NCI-H1436 treated with DMSO at 0.1 percent for 48 hours (cell line): ENCODE measurements at places on chromosomes 1 and 21.

- DNase-seq: no peak
Observed at GRCh38 chr1:214067397-214067796, 79.6 kb downstream of the PROX1 start.

GRCh38 chr1:203704120-203704519, 60.9 kb upstream of the LAX1 start:
- DNase-seq: no peak

DNA sequence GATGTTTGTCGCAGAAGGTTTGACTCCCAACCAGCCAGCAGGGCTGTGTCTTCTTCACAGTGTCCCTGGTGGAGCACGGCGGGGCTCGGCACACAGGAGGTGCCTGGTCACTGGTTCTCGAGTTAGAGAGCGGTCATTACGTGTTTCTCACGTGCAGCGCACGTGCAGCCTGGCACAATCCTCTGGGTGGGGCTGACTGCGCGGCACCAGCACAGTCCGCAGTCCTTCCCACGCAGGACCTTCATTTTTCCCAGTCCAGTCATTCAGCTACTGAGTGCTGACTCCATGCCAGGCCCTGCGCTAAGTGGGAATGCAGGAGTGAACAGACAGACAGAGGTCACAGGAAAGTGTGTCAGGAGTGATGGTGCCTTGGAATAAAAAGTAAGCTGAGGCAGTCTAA, 46.2 kb upstream of the GPR153 start:
- no peak for DNase-seq

GRCh38 chr1:63746129-63746864, 27.5 kb upstream of the ROR1 start:
- no peak for DNase-seq

DNA sequence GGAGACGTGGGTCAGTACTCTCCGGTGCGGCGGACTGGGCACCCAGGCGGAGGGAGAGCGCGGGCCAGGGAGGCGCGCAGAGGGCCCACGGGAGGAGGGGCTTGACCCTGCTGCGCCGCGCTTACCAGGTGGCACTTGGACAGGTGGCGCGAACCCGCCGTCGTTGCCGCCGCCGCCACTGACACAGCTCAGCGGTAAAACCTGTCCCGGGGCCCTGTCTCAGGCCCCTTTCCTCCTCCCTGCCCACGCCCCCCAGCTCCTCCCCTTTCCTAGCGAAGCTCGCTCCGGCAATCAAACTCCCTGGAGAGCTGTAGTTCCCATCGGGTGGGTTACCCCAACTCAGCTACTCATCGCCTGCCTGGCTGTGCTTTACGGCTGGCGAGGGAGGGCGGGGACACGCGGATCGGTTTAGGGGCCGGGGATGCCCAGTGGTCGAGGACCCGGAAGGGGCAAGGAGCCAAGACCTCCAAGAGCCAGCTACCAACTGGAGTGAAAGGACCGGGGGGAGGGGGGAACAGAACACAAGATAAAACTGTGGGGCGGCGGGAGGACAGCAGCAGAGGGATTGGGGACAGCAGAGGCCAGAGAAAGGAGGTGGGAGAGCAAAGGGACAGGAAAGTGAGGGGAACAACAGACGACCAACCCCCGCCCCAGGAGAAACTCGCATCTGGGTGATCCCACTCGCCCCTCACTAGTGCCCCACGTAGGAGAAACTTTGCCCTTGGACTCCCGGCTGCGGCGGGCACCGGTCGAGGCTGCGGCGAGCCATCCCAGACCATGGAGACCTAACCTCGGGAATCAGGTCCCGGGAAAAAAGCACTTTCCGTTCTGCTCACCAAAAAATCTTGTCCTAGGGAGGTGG, 2.9 kb downstream of the GFI1 start:
- DNase-seq: no peak

DNA sequence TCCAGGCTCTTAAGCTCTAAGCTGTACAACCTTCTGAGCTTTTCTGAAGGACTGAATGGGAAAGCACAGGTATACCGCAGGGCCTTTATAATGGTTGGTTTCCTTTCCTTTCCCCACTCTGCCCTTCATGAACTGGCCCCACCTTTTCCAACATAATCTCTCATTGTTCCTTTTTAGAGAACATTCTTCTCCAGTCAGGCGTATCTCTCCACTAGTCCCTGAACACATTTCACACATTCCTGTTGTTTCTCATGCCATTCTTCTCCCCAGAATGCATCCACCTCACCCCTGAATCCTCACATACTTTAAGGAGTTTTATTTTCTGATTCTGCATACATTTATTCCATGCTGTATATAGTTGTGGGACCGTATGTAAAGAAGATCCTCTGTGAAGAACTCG, 41.3 kb downstream of the PGM1 start:
- DNase-seq: no peak

GRCh38 chr1:160546942-160547341, 23.9 kb upstream of the SLAMF6 start:
- DNase-seq: no peak

GRCh38 chr1:110190282-110190929, 19.7 kb upstream of the KCNC4 start:
- DNase-seq: no peak

DNA sequence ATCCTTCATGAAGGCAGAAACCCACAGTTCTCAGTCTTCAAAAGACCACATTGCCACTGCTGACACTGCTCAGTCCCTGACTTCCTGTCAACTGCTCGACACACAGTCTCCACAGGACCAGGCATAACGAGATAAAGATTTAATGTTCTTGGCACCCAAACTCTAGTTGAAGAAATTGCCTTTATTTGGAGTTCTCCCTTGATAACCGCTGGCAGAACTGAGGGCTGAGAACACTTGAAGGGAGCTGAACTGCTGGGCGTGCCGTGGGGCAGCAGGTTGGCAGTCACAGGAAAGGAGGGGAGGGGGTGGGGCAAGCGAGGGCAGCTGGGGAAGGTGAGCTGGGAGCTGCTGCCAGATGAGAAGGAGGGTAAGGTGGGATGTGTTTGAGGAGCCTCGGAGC, 15.9 kb downstream of the HENMT1 start:
- no peak for DNase-seq

GRCh38 chr1:13788795-13789194, 88.8 kb downstream of the PRDM2 start:
- DNase-seq: no peak

GRCh38 chr1:228833911-228834688, 98.8 kb downstream of the RHOU start:
- no peak for DNase-seq

DNA sequence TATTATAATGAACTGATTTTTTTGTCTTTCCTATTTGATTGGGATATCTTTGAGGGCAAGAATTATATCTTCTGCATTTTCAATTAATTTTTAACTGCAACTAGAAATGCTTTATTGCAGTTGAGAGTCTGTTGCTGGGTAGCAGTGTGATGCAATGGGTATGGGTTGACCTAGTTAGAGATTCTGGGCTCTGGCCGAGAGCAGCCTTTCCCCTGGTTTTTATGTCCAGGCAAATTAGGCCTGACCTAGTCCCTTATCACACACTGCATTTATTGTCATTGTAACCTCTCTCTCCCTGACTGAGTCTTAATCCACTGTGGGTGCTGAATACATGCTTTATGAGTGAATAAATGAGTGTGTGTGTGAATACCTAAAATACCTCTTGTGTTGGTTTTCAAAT, 206.4 kb upstream of the PTGFR start:
- no peak for DNase-seq

DNA sequence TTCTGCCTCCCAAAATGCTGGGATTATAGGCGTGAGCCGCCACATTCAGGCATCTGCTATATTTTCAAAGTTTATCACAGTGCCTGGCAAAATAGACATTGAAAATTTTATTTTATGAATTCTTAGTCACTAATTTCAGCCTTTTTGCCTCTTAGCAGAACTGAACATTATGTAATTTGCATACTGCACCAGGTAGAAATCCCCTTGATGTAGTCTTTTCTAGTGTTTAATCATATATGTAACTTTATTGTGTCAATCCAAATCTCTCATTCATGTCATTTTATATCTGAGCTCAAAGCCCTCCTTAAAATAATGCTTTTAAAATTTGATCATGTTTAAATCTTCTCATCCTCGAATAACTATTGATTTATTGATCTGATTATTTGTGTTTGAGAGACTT, 19.2 kb downstream of the WDTC1 start:
- DNase-seq: no peak

DNA sequence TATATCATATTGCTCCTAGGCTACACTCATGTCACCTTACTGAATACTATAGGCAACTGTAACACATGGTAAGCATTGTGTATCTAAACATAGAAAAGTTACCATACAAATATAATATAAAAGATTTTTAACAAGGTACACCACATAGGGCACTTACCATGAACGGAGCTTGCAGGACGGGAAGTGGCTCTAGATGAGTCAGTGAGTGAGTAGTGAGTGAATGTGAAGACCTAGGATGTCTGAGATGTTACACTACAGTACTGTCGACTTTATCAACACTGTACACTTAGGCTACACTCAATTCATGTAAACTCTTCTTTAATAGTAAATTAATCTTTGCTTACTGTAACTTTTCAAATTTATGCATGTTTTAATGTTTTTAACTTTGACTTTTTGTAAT, 81.0 kb upstream of the PLD5 start:
- no peak for DNase-seq

GRCh38 chr1:29489471-29489870, 253.1 kb downstream of the PTPRU start:
- no peak for DNase-seq

DNA sequence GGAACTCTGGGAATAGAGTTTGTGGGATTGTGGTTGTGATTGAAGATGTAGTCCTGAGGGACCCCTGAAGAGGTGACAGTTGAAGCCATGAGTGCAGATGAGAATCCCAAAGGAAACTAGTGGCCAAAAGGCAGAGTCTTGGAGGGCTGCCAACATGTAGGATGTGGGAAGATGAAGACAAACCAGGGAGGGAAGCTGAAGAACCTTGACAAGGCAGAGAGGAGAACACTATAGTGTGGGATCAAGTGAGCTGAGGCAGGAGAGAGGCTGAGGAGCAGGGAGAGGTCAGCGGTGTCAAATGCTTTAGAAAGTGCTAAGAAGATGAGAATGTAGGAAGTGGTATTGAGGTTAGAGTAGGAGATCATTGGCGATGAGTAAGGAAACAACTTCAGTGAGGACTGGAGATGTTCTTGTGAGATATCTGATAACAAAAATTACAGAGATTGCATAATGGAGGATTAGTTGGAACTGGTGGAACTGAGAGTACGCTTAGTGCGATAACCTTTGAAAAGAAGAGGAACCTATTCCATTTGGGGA, 88.5 kb upstream of the VCAM1 start:
- DNase-seq: no peak

DNA sequence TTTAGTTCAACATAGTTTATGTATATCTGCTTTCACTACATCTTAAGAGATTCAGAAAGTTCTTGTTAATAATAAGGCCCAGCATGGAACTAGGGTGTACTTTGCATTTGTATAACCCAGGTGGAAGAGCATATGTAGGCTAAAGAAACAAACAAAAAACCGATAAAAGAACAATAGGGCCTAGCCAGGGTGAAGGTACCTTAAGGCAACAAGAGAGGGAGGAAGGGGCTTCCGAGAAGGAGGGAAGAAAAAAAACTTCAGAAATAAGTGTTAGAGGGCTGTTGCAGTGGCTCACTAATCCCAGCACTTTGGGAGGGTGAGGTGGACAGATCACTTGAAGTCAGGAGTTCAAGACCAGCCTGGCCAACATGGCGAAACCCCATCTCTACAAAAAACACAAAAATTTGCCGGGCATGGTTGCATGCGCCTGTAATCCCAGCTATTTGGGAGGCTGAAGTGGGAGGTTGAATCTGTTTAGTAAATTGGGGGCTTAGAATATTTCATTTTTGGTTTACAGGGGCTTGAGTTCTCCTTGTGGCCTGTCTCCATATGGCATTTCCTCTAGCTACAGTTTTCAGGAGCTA, 4.7 kb upstream of the SPATA45 start:
- DNase-seq: no peak

- no peak for DNase-seq
Observed at GRCh38 chr1:202112859-202113689, 9.6 kb upstream of the GPR37L1 start.

DNA sequence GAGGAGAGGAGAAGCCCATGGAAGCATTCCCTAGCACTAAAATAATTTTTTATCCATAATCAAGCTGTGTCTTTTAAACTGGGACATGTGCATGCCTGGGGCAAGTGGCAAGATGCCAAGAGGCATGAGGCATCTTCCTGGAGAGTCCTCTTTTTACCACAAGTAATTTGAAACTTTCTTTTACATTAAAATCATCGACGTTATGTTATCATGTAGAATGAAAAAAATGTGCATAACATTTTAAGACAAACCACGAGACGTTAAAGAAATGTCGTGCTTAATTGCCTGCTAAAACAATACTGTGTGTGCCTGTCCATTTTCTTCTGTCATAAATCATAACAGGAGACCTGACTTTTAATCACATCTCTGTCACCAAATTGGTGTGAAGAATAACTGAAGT, 1.5 kb downstream of the STYXL2 start:
- DNase-seq: no peak

GRCh38 chr21:28235169-28235895, 757.3 kb downstream of the LTN1 start:
- no peak for DNase-seq

GRCh38 chr1:63866084-63866483, 92.3 kb downstream of the ROR1 start:
- DNase-seq: no peak

GRCh38 chr1:244789276-244789580, 46.2 kb upstream of the COX20 start:
- no peak for DNase-seq

- DNase-seq: no peak
Observed at GRCh38 chr1:13775916-13776315, 75.9 kb downstream of the PRDM2 start.
